ENCODE measurements at places on chromosomes 3 and 15.

DNA sequence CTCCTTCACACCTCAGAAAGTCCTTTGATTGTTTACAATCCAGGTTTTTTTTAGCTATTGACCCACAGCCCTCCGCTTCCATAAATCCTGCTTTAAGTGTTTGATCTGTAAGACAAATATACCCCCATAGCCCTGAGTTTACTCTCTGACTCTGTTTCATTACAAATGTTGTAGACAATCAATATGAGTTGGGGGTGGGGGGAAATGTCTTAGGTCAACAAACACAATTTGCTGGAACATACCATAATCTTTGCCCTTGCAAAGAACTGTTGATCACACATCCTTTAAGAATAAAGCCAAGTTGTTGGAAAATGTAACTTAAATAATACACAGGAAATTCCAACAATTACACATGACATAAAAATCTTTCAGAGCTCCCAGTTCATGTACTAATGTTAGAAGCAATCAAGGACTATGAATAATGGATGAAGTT is 301.8 kb upstream of the SEMA6D start:
- peak; percentile 22 for DNase-seq

DNA sequence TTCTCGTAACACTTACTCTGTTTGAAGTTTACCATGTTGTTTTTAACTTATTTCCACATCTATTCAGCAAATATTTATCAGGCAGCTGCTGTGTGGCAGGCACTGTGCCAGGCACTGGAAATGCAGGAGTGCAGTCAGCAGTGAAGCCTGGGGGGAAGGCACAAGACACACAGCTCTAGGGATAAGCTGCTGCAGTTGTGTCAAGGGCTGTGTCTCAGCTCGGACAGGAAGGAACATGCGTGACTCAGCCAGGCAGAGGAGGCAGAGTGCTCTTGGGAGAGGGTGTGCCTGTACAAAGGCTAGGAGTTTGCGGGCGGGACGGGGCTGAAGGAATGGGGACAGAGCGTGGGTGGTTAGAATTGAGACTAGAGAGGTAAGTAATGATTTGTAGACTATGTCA is 24.7 kb downstream of the LYSMD4 start:
- peak; percentile 52 for DNase-seq

DNA sequence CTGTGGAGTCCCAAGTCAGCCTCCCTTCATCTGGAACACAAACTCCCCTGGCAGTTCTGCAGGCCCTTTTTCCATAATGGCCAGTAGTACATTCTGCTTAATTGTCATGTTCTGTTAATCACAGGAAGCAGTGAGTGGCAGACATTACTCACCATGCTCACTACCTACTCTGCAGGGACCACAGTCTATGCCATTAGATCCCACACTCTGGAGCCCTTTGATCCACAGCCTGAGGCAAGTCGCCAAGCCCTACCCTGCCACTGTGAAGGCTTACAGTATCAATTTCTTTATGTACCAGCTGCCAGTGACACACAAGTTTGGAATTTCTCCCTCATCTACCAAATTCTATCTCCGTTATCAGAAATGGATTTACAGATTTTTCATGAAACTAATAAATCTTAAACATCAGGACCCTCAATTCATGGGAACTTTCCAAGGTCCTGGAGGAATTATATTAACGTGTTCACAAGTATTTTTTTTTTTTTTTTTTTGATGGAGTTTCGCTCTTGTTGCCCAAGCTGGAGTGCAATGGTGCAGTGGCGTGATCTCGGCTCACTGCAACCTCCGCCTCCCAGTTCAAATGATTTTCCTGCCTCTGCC is 20.6 kb upstream of the WWTR1 start:
- DNase-seq = no peak

DNA sequence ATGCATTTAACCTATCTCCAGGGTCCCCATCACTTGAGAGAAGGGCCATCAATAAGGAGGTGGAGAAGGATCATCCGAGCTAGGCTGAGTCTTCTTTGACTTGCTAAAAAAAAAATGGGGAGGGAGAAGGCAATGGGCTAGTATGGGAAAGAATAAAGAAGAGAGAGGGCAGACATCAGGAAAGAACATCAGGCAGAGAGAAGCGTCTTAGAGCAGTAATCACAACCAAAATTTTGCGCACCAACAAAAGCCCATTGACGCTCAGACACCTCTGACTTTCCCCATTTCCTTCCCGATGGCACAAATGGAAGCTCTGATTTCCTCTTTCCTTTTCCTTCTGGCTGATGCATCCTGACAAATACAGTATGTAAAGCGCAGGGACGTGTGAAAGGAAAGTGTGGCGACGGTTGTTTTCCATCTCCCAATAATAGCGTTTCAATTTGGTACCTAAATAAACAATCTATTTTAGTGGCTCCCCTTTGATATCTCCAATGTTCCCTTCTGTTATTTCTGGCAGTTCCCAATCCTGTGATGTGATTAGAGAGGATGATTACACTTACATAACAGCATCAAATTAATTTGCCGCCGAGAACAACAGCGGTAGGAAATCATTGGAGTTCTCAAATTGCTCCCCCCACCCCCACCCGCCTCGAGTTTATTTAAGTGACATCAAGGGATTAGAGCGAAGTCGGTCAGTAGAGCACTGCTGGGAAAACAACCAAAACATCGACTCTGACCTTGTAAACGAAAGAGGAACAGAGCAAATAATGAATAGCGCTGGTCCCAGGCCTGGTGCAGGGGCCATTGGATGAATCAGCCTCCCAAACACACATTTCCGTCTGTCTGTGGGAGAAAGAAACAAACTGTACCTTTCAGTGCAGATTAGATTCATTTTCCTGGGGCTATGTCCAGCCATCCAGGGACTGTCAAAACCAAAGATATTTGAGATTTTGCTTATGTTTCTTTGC is 273.3 kb upstream of the ICE2 start:
- DNase-seq = peak; percentile 77

DNA sequence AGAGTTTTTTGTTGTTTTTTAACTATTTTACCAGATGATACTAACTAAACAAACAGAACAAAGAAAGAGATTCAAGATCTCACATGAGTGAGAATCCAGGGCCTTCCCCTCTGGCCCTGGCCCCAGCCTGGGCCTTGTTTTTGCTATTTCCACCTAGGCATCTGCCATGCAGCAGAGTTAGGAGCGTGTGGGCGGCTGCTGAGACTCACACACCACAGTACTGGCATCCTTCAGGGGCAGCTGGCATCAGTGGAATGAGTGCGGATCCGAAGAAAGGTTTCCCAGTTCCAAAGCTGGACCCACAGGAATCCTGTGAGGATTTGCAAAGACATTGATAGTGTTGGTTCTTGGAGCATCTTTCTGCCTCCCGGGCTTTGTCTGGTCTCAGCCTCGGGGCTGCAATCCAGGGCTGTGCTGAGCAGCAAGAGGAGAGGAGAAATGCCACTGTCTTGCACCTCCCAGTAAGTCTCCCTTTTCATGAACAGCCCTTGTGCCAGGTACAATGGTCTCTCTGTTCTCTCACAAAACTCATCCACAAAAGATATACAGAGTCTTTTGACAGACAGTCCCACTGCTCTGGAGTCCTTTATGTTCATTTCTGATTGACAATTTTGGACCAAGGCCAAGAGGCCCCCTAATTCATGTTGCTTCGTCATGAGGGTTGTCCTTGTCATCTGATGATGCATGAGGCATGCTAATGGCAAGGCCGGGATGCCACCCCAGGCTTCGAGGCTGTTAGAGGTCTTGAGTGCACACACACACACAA is 46.6 kb downstream of the APH1B start:
- no peak for DNase-seq

DNA sequence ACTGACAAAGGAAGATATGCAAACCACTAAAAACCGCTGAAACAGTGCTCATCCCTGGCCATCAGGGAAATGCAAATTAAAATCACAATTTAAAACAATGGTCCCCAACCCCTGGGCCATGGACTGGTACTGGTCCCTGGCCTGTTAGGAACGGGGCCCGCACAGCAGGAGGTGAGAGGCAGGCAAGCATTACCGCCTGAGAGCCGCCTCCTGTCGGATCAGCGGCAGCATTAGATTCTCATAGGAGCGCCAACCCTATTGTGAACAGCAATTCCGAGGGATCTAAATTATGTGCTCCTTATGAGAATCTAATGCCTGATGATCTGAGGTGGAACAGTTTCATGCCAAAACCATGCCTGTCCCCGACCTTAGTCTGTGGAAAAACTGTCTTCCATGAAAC is 14.4 kb downstream of the SLC12A6 start:
- no peak for DNase-seq

- no peak for DNase-seq
These were observed 4.0 kb upstream of the SATB1 start for GRCh38 chr3:18428991-18429745.

GRCh38 chr3:104437131-104437750 is 929.5 kb upstream of the ALCAM start:
- peak; percentile 89 for DNase-seq

DNA sequence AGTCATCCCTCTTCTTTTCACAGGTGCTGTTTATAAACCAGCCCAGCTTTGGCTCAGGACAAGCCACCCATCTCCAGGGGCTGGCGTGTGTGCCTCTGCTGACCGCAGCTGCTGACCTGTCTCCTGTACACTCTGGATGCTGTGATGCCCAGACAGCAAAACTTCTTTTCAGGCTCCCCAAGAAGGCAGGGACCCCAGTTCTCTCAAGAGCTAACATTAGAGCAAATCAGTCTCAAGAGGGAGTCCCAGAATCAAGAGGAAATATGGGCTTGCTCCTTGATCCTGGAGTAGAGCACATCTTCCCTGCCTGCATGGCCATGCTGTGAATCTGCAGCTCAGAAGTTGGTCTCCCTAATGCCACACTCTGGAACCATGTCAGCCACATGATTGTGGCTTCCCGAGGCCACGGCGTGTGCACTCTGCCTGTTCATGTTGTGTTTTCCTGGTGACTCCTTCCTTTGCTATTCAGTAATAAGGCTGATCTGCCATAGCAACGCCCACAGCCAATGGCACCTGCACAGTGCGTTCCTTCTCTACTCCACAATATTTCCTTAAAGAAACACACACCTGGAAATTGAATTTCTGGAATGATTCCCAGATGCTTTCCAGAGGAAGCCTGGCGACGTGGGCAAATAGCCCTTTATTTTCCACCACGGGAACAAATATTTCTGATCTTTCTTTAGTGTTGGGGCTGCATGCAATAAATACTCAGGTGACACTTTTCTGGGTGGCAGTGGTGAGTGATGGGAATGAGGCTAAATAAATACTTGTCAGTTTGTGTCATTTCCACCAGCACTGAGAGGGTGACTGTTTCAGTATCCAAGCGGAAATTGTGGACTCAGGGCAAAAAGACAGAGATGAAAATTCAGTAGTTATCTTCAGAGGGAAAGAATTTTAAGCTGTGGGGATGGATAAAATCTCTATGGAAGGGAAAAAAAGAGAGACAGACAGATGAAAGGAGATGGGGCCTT is 21.9 kb upstream of the THSD4 start:
- no peak for DNase-seq

GRCh38 chr15:90325726-90326125 is 26.4 kb upstream of the ZNF774 start:
- no peak for DNase-seq

GRCh38 chr3:157541506-157542236 is 38.5 kb upstream of the VEPH1 start:
- DNase-seq = no peak

- DNase-seq = no peak
These were observed 177.9 kb downstream of the OSBPL10 start for GRCh38 chr3:31802981-31803740.

DNA sequence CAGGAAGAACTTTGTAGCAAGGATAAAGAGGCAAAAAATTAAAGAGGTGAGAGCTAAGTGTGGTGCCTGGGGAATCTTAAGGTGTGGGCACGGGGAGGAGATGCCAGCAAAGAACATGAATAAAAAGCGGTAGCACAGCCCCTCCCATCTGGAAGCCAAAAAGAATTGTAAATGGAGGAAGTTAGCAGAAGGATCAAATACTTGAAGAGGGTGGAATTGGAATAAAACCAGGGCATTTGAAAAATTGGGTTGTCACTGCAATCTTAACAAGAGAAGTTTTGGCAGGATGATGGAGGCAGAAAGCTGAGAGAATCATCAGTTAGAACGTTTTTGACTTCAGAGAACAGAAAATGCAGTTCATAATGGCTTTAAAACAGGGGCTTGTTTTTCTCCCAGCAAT is 2.4 kb downstream of the CCR2 start:
- DNase-seq = no peak

- DNase-seq = no peak
These were observed 202.2 kb downstream of the OPA1 start for GRCh38 chr3:193795062-193795690.

GRCh38 chr3:186760141-186760833 is 23.1 kb upstream of the EIF4A2 start:
- no peak for DNase-seq

DNA sequence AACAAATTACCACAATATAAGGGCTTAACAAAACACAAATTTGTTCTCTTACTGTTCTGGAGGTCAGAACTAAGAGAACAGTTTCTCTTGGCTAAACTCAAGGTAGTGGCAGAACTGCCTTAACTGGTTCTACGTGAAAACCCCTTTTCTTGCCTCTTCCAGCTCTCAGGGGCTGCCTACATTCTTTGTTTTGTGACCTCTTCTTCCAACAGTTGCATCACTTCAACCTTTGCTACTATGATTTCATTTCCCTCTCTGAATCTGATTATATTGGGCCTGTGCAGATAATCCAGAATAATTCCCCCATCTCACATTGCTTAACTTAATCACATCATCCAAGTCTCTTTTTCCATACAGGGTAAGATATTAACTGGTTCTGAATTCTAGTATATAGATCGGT is 624.6 kb downstream of the ZPLD1 start:
- DNase-seq = no peak

- DNase-seq = no peak
These were observed 13.9 kb downstream of the TNIK start for GRCh38 chr3:171446301-171446700.

- peak; percentile 50 for DNase-seq
These were observed 112.8 kb downstream of the LPP start for GRCh38 chr3:188266562-188267274.

DNA sequence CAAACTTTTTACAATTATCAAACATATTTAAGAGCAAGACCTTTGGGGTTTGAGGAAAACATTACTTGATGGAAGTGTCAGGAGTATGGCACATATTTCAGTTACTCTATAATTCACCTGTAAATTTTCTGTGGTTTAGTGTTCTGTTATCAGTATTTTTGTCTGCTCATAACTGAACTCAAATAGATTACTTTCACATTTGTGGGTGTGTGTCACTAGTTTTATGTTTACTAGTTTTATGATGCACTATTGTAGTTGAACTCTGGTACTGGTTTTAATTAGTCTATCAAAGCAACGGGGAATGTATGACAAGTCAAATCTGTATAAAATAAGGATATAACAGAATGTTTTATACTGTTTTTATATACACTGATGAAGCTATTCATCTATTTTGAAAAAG is 27.2 kb downstream of the OXSM start:
- DNase-seq = no peak

DNA sequence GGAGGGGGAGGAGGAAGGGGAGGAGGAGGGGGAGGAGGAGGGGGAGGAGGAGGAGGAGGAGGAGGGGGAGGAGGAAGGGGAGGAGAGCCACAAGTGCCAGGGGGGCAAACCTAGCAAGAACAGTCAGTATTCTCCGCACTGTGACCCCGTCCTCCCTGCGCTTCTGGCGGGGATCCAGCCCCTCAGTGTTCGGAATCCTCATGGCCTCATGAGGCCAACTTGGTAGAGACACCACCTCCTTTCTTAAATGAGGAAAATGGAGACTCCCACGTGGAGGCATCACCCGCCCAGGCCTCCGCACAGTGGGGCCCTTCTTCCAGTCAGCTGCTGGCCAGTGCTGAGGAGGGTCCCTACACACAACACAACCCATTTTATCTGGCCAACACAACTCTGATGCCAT is 163.4 kb downstream of the XXYLT1 start:
- DNase-seq = no peak

- no peak for DNase-seq
These were observed 392.2 kb downstream of the DIPK2A start for GRCh38 chr3:144363856-144364255.

GRCh38 chr3:73228437-73228836 is 167.0 kb downstream of the EBLN2 start:
- no peak for DNase-seq
